Activated CD8-positive, alpha-beta memory T cell treated with anti-CD3 and anti-CD28 coated beads for 24 hours (primary cell): ENCODE measurements at places on chromosomes 6 and 20.

GRCh38 chr6:2385471-2385983 is 140.1 kb upstream of the GMDS start:
- DNase-seq: no peak

GRCh38 chr6:20943040-20943627 is 408.9 kb downstream of the CDKAL1 start:
- DNase-seq: no peak

DNA sequence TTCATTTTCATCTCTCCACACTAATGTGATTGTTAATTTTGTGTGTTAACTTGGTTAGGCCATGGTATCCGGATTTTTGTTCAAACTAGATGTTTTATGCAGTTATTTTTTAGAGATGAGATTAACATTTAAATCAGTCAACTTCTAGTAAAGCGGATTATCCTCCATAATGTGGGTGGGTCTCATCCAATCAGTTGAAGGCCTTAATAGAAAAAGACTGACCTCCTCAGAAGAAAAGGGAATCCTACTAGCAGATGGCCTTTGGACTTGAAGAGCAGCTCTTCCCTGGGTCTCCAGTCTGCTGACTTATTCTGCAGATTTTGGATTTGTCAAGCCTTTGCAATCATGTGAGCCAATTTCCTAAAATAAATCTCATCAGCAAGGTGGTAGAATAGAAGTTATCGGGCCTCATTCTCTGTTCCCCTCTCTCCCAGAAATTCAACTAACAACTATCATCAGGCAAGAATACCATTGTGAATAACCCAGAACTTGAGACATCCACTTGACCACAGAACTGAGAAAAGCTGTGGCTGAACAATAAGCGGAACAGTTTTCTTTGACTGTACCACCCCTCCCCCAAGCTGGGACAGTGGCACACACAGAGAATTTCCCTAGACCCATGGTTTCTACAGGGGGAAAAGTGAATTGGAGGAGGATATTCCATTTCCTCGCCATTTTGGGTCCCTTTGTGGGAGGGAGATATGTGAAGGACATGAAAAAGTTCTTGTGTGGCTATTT is 323.0 kb downstream of the UTRN start:
- no peak for DNase-seq

DNA sequence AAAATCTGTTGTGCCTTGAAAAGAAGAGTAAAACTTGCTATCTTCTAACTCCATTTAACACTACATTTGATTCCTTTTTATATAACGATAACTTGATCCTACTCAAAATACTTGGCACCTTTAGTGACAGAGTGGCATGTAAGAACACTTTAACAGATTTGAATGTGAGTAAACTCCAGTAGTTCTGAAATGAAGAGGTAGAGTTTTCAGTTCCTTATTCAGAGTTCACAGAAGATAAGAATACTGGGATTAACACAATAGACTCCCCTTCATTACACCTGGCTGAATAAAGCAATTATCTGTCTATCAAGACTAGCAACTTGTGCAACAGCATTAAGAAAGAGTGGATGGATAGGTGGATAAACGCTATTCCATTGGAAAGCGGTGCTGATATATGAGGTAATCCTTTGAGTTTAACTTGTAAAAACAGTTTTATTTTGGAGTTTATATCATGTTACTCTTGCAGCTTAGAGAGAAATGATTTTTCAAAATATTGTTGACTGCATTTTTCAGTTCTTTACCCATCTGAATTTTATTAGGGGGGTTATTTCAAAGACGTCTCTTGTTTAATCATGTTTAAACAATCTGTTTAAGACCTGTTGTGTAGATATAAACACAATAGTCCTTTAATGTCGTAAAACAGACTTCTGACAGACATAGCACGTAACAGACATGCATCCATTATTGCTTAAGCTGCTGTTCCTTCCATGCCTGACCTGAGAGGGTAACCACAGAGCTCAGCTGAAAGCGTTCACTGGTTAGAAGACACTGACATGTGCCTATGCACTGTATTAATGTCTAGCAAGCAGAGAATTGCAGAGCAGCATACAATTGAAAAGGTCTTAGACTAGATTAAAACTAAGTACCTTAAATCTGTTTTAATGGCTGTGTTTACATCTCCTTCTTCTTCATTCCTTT is 102.4 kb upstream of the SUPT3H start:
- DNase-seq: no peak

- no peak for DNase-seq
These were observed 95.3 kb upstream of the C6orf118 start for GRCh38 chr6:165404697-165405096.

- no peak for DNase-seq
These were observed 28.2 kb downstream of the CGA start for GRCh38 chr6:87066449-87067333.

DNA sequence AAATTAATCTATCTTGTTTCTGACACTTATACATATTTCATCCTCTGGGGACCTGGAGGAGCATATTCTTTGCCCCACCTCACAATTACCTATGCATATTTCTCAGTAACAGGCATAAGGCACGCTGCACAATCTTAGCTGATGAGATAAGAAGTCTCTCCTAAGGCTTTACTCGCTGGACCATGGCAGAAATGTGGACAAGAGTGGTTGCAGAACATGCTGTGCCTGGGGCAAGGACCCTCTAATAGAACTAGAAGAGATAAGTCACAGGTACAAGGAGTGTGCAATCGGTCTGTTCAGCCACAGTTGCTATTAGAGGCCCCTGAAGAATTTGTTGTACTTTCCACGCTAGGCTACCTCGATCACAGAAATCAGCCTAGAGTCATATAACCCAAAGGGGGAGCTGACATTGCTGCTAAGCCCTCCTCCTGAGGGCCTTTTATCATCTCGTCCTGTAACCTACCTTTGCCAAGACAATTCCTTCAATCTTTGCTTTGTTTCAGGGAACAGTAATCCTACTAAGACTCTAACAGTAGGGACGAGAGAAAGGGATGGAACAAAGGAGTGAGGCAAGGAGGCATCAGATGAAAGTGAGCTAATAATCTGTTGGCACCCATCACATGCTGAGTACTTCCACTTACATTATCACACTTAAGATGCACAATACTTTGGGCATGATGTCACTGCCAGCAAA is 16.1 kb upstream of the DEFB129 start:
- DNase-seq: no peak

GRCh38 chr6:143125455-143125854 is 64.8 kb downstream of the AIG1 start:
- no peak for DNase-seq

GRCh38 chr6:110486756-110487155 is 10.3 kb upstream of the SLC22A16 start:
- no peak for DNase-seq

DNA sequence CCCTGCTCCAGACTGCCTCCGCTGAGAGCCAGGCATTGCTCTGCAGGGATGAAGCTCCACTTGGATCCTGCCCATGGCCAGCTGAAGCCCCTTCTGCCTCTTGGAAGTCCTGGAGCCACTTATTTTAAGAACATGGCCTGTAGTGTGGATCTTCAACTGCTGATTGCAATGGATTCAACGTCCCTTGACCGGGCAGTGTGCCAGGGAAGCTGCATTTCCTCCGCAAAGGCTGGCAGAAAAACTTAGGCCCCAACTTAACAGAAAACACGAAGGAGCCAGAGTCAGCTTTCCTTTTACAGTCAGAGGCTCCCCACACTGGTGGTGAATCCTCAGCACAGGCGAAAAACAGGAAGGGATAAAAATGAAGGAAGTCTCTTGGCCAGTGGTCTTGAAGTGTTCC is 26.3 kb upstream of the FOXQ1 start:
- DNase-seq: no peak

DNA sequence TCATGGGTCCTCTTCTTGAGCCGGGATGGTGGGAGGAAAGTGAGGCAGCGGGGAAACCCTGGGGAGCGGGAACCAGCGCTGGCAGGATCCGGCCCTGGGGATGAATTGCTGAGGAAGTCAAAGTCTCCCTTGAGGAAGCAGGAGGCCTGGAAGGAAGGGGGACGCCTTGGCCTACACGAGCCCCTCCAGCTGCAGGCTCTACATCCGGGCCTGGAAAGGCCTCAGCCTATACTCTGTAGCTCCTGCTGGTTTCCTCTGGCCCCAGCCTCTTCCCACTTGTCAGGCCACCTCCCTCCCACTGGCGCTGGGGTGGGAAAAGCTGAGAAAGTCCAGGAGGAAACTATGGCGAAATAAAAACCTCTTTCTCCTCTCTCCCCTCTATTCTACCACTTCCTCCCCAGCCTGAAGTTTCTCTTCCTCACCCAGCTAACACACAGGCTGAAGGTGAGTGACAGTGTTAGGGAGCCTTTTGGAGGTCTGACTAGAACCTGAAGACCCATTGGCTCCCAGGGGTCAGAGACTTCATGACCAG is 14.9 kb downstream of the TREML2 start:
- no peak for DNase-seq

- DNase-seq: no peak
These were observed 51.7 kb upstream of the ADGRF4 start for GRCh38 chr6:47646689-47647088.

- DNase-seq: no peak
These were observed 81.1 kb upstream of the PIM1 start for GRCh38 chr6:37088897-37089296.

GRCh38 chr20:37463726-37464494 is 57.1 kb upstream of the NNAT start:
- DNase-seq: no peak
